ENCODE measurements at places on chromosomes 1 and 21. TPM values are rescaled to one million over a fixed set of nuclear protein-coding genes. Genes with fewer than 3 reads are reported as not detected.

- H3K4me3 ChIP-seq, result no peak overlapping the region
- no peaks in the 10 kb centered on the region for H3K27me3 ChIP-seq
- H3K4me1 ChIP-seq, result no peaks in the 10 kb centered on the region
- H3K27ac ChIP-seq, result no peak overlapping the region
- DNase-seq, result no peak
Observed at GRCh38 chr1:47591801-47592200, 154.0 kb downstream of the FOXD2 start.

Gene ABCG1
- 1.6 TPM for polyA plus RNA-seq

DNA sequence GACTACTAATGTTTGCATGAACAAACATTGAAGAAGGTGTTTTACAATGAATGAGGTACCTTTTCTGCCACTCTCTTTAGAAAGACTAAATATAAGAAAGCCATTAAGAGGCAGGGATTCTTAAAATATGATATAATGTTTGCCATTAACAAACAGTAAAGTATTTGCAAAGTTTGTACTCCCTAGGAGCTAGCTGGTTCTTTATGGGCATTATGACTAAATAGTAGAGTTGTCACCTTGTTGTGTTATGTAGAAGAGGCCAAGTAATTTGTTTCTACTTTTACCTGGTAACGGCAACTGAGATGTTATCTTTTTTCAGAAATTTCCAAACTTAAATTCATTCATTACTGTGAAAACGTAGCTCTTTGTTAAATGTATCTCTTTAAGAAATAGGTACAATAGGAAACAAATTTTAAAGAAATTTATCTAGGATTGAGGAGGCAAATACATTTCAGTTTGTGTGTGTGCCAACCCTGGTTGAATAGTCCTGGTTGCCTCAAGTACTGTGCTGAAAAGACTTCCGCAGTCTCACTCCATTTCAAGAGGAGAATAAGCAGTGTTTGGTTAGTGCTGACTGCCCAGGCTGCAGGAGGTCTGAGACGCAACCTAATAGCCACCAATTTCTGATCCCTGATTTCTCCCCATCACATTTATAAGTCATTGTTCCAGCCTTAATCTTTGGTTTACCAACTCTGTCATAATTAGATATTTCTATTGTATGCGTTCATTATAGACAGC is 52.1 kb downstream of the WDR3 start:
- H3K36me3 ChIP-seq, result no peaks in the 10 kb centered on the region
- H3K27ac ChIP-seq, result no peak overlapping the region
- DNase-seq, result no peak
- H3K4me1 ChIP-seq, result no peaks in the 10 kb centered on the region
- no peaks in the 10 kb centered on the region for H3K27me3 ChIP-seq

DNA sequence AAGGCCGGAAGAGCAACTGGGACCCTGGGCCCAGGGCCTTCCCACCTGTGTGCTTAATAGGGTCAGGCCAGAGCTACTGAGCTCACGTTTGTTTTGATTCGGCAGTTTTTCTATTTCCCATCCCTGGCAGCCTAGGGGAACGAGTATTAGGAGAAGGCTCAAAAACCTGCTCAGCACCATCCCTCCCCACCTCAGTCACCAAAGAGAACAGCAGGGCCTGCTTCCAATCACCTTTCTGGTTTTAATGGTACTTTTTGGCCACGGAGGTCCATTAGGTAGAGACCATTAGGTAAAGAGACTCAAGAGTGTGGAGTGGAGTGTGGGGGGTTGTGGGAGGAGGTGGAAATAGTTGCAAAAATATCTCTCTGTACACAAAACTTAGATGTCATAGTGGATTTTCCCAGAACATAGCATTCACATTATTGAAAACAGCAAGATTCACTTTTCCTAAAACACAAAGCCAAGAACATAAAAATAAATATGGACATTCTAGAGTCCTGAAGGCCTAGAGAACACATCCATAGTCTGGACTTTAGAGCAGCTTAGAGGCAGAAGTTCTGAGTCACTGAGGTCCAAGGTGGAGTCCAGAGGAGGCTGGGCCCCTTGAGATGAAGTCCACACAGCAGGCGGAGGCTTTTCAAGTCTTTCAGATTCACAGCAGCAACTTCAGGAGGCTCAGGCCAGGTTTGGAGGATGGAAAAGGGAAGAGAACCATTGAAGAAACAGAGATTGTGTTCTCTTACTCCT is 19.5 kb downstream of the NUAK2 start:
- peaks cover 36% of the 10 kb centered on the region for H3K36me3 ChIP-seq
- H3K27ac ChIP-seq, result no peak overlapping the region
- no peaks in the 10 kb centered on the region for H3K27me3 ChIP-seq
- peaks cover 1% of the 10 kb centered on the region for H3K4me1 ChIP-seq
- DNase-seq, result no peak
- no peak overlapping the region for H3K4me3 ChIP-seq

- H3K4me1 ChIP-seq, result peaks cover 7% of the 10 kb centered on the region
- H3K4me3 ChIP-seq, result no peak overlapping the region
- no peak overlapping the region for H3K27ac ChIP-seq
- peaks cover 19% of the 10 kb centered on the region for H3K36me3 ChIP-seq
Observed at GRCh38 chr1:207047505-207047904, 3.5 kb downstream of the YOD1 start.

GRCh38 chr1:68293122-68293521 is 60.8 kb upstream of the WLS start:
- H3K36me3 ChIP-seq, result no peaks in the 10 kb centered on the region
- no peak overlapping the region for H3K4me3 ChIP-seq
- H3K4me1 ChIP-seq, result no peaks in the 10 kb centered on the region

GRCh38 chr1:172449585-172450523 is 6.0 kb upstream of the PIGC start:
- no peaks in the 10 kb centered on the region for H3K36me3 ChIP-seq
- peak overlapping the region; percentile 1 for H3K4me3 ChIP-seq
- H3K4me1 ChIP-seq, result peaks cover 5% of the 10 kb centered on the region
- DNase-seq, result peak; percentile 70
- H3K27ac ChIP-seq, result peak overlapping the region; percentile 63

GRCh38 chr1:159678939-159679338 is 35.5 kb downstream of the CRP start:
- H3K36me3 ChIP-seq, result no peaks in the 10 kb centered on the region
- H3K27ac ChIP-seq, result no peak overlapping the region
- H3K27me3 ChIP-seq, result no peaks in the 10 kb centered on the region
- no peaks in the 10 kb centered on the region for H3K4me1 ChIP-seq
- no peak for DNase-seq
